Stimulated activated CD8-positive, alpha-beta memory T cell treated with anti-CD3 and anti-CD28 coated beads, Interleukin-15, amount 100 ng/mL, for 48 hours (primary cell): ENCODE measurements at places on chromosomes 12 and 14.
A peak's percentile ranks its signal among the peaks of the same experiment; 100 is the strongest.

DNA sequence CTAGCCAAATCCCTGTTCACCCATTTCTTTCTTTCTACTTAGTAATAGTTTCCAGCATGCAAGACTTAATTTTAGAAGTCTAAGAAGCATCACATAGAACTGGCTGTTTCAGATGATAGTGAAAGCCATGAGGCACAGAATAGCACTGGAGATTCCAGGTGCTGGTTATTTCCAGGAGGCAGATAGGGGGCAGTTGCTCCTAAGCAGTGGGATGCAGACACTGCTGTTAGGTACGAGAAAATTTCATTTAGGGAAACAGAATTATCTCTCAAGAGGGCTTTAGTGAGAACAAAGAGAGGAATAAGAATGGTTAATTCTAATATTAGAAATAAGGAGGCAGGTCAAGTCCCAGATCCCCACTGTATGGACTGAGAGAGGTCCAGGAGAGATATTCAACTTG lies 3.6 kb upstream of the MDGA2 start:
- DNase-seq = no peak

GRCh38 chr12:101939856-101940265 lies 62.5 kb downstream of the DRAM1 start:
- DNase-seq = peak; percentile 25

GRCh38 chr14:90743425-90743824 lies 72.8 kb downstream of the TTC7B start:
- no peak for DNase-seq

GRCh38 chr12:51977320-51977753 lies 25.8 kb downstream of the ACVR1B start:
- DNase-seq = no peak

DNA sequence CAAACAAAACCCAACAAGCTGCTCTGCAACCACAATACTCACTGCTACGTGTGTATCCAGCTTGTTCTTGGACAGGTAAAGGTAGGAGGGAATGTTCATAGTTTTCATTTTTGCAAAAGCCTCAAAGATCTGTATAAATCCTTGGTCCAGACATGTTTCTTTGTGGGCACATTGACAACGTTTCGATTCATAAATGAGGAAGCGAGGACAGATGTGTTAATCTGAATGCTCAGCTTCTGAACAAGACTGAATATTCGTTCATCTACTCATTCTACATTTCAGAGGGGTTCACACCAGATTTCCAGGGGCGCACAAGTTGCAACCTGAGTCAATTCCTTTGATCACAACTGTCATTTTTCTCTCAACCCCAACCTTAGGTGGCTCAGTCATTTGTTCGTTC lies 134.4 kb downstream of the LLPH start:
- DNase-seq = no peak

DNA sequence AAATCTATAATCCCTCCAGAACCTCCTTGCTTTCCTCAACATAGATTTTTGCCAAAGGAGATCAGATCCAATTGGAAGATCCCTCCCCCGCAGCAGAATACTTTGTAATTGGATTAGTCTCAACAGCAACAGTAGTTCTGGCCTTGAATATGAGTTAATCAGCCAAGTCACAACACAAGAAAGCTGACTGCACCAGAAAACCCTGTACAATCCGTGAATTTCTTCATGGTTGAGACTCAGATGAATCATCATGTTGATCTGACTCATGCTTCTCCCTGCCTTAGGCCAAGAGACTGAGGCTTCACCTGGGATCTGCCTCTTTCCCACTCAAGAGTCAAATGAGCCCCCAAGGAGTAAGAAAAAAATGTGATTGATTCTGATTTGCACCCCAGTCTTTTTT lies 3.0 kb upstream of the METTL17 start:
- DNase-seq = no peak

DNA sequence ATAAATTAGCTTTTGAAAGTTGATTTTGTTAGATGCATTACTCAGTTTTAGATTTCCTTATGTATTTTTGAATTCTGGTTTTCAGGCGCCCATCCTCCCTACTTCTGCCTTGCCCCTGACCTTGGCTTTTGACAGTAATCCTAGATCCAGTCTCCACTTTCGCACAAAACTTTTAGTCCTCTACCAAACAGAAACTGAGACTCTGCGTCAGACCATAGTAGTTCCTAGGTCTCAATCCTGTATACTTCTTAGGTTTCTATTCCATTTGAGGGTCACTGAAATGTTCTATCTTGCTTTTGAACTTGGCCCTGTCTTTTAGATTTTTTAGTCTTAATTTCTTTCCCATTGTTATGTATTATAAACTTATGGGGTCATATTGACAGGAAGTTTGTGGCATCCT lies 307.9 kb upstream of the GARIN6 start:
- DNase-seq = no peak

GRCh38 chr14:67537736-67538135 lies 4.6 kb downstream of the PLEKHH1 start:
- no peak for DNase-seq

DNA sequence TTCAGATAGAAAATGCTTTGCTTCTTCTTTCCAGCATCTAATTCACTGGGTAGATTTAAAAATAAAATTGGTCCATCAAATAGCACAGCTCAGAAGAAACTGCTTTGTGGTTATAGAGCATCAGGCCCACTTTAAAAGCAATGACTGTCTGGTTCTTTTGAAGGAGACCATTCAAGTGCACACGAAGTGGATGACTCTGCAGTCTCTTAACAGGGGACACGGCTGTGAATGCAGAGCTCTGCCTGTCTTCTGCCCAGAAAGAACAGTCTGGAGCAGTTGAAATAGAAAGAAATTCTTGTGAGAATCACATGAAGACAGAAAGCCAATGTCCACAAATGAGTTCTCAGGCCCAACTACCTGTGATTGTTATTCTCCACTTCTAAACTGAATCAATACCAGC lies 138.7 kb upstream of the PLEKHA5 start:
- no peak for DNase-seq

DNA sequence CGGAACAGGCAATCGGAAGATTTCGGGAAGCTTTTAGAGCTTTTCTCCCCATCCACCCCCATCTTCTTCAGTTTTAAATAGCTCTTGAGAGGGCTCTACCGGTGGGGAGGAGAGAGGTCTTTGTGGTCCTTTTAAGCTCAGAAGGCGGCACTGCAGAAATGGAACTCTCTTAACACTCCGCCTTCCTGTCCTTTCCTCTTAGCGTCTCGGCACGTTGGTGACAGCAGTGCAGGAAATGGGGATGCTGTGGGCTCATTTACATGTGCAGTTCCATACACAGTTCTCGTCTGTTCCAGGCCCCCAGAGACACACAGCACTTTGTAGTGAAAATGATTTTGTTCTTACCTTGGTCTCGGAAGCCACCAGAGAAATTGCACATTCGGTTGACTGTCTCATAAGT lies 50.4 kb upstream of the RIN3 start:
- no peak for DNase-seq

DNA sequence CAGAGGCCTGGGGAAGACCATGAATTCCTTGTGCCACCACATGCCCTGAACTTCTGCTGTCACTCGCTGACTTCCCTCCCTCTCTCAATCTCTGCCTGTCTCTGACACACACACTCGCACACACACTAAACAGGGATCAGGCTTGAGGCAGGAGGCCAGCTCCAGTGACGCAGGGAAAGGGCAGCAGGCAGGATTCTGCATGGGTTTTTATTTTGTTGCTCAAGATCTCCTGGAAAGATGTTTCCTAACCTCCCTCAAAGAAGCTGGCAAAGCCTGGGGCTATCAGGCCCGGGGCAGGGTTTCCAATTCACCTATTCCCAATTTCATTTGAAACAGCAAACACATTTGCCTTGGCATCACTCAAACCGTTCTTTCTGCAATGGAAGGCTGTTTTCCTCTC lies 27.7 kb upstream of the PEX5 start:
- DNase-seq = no peak

- no peak for DNase-seq
Measured at GRCh38 chr12:74259199-74259598, 278.4 kb upstream of the ATXN7L3B start.

- peak; percentile 28 for DNase-seq
Measured at GRCh38 chr14:76844223-76844622, 18.0 kb downstream of the LRRC74A start.

- DNase-seq = no peak
Measured at GRCh38 chr12:50567926-50568325, 63.1 kb downstream of the DIP2B start.

GRCh38 chr12:75209812-75210138 lies at the start of gene KCNC2:
KCNC2 (minus strand) TSS chr12:75209839.
- no peak for DNase-seq

DNA sequence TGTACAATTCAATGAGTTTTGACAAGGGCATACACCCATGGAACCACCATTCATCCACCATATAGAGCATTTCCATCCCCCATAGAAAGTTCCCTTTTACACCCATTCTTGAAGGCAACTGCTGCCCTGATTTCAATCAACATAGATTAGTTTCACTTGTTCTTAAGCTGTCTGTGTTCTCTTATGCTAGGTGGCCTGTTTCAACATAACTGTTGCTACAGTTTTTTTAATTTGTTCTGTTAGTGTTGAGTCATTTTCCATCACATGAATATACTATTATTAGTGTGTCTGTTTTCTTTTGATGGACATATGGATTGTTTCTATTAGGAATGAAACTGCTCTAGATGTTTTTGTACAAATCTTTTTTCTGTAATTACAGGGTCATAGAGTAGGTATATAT lies 123.4 kb downstream of the PTPRQ start:
- no peak for DNase-seq

GRCh38 chr12:60921541-60921940 lies 1325.7 kb downstream of the SLC16A7 start:
- DNase-seq = no peak

DNA sequence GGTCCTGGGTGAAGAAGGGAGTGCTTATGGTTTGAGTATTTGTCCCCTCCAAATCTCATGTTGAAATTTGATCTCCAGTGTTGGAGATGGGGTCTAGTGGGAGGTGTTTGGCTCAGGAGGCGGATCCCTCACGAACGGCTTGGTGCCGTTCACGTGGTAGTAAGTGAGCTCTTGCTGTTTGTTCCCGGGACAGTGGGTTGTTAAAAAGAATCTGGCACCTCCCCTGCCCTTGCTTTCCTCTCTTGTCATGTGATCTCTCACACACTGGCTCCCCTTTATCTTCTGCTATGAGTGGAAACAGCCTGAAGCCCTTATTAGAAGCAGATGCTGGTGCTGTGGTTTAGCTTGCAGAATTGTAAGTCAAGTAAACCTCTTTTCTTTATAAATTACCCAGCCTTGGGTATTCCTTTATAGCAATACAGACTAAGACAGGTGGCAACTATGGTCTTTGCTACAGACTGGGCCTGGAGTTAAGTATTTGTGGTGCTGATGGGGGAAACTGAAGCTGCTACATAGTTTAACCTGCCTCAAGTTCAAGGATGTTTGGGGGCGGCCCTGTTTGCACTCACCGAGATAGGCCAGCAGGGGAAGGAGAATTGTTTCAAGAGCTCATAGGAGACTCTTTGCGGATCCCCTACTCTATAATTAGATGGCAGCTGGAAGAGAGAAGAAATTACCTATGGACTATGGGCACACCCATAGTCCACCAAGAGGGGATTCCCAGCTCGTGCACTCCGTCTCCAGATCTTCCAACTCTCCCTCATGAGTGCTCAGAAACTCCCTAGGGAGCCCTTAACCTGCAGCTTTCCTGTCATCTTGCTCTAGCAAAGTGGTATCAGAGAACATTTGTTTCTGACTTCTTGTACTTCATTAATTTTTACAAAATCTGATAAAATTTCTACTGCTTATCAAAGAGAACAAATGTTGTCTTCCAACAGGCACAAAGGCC lies 164.6 kb downstream of the SLC15A5 start:
- no peak for DNase-seq

DNA sequence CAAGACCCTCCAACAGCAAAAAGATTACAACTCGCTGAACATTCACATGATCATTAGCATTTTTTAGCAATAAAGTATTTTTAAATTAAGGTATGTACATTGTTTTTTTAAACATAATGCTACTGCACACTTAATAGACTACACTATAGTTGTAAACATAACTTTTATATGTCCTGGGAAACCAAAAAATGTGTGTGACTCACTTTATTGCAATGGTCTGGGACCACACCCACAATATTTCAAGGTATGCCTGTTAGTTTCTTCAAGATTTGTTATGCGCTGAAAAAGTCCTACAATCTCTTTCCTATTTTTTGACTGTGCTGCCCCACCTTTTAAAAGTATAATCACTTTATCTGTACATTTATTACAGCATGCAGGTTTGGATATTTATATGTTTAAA lies 30.4 kb upstream of the PCNX4 start:
- no peak for DNase-seq

- DNase-seq = no peak
Measured at GRCh38 chr12:53402871-53403270, 20.8 kb upstream of the AMHR2 start.

- no peak for DNase-seq
Measured at GRCh38 chr12:76587428-76588178, 28.0 kb upstream of the OSBPL8 start.

- no peak for DNase-seq
Measured at GRCh38 chr12:25797386-25797785, 161.1 kb upstream of the RASSF8 start.

DNA sequence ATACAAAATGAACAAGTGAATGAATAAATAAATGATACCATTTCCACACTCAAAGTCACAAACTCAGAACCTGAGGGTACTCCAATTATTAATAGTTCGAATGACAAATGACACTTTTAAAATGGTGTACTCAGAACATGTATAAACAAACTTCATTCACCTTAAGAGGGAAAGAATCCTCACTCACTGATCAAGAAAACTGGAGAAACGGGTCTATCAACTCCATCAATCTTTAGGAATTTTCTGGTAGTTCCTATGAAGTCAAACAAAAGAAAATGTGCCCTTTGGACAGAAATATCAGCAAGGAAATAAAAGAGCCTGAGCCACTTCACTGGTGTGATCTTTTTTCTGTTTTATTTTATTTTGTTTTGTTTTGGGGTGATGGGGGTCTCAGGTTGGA lies 5.2 kb upstream of the NRDE2 start:
- no peak for DNase-seq

GRCh38 chr14:69624136-69624535 lies 12.7 kb downstream of the SUSD6 start:
- DNase-seq = no peak

- DNase-seq = no peak
Measured at GRCh38 chr14:74257941-74258763, 18.9 kb downstream of the VSX2 start.

- DNase-seq = no peak
Measured at GRCh38 chr12:47746523-47746922, 12.2 kb downstream of the RAPGEF3 start.
